Fibroblast of pulmonary artery (primary cell): ENCODE measurements at places on chromosomes 2 and 18.

DNA sequence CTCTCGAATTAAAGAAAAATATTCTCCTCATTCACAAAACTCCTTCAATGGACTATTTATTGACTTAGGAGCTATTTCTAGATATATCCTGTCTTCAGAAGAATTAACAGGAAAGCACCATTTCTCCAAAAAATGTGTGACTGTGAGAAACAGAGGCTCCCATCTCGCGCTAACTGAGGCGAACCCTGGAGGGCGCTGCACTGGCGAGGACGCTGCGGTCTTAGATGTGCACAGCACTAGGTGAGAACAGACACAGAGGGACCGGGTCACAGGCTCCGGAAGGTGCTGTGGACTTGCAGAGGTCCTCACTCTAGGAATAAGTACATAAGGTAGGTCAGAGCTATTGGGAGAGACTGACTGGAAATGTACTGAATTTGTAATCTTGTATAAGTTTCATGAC lies 229.7 kb upstream of the SLC35G4 start:
- no peak for DNase-seq

DNA sequence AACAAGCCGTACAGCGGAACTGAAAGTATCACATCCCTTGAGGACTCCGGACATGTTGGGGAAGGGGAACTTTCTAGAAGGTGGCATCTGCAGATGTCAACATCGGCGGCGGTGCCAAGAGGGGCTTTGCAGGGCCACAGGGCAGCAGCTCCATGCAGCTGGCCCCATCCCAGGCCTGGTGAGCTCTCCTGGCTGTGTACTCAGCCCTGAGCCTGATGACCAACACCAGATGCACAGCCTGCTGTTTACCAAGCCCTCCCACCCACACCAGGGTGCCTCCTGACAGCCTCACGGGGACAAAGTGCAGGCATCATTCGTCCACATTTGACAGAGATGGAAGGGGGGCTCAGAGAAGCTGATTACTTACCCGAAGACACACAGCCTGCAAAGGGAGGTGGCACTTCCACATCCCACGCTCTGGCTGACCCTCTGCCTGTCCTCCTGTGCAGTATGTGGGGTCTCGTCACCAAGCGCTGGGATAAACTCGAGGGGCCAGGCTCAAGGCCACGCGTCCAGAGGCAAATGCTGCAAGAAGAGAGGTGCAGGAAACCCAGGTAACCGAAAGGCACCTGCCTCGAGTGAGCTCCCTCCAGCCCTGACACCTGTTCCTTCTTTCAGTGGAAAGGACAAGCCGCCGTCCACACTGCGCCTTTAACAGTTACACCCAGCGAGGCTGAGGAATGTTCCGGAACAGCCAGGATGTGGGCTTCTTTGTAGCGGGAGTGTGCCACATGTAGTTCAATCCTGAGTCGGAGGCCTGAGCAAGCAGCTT lies 69.0 kb upstream of the ASAP2 start:
- no peak for DNase-seq

- DNase-seq: peak; percentile 78
Observed at GRCh38 chr2:43224131-43224570, 2.3 kb downstream of the ZFP36L2 start.

GRCh38 chr2:160367887-160368286 lies 125.7 kb downstream of the RBMS1 start:
- DNase-seq: peak; percentile 95

DNA sequence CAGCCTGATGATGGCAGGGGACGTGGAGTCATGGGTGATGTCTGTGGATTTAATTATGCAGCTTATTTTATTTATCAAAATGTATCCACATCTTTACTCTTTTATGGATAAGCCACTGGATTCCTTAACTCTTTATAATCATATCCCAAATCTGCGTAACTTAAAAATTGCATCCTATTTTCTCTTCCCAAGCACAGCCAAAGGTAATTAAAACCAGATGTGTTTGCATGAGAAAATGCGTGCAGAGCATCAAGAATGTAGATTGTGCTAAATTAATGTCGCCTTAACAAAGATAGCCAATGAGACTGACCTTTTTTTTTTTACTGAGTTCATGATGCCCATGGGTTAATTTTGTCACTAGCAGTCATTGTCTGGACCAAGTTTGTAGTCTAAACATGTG lies 10.0 kb downstream of the SH3RF3 start:
- no peak for DNase-seq

DNA sequence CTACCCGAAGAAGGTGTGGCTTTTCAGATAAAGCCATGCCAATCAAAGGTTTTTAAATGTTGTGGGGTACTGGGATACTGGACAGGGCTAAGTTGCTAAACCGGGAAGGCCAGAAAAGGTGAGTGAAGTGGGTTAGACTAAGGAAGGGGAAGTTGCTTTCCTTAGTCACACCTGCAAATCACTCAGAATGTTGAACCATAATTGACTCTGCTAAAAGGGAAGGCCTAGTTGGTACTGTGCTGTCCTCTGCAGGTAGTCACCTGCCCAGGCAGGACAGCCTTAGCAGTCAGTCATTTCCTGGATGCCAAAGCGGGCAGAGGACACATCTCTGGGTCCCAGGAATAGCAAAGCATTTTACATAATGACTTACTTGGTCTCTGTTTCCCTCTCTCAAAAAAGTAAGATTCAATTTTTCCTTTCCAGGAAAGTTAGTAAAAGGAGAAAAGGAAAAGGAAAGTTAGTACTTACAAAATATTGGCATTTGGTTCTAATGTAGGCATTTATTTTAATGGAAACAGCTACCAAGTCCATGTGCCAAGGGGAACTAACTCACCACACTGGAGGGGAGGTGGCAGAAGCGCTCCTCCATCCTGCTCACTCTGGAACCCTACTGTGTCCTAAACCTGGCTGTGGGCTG lies 60.3 kb downstream of the RFTN2 start:
- DNase-seq: no peak

DNA sequence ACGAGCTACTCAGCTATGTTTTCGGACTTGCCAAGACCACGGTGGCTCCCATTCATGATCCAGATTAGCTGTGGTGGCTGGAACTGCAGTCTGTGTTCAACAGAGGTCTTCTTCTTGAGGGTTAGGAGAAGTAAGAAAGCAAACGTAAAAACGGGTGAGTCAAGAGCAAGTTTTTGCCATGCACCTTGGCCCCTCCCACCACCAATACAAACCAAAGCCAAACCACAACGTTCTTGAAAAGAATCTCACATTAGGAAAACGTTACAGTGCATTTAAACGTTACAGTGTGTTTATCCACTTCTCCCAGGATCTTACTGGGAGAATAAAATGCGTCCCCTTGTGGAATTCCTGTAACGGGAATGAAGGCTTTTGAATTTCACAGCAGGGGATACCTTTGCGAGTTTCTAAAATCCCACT lies 725 bp downstream of the FBXO48 start:
- DNase-seq: peak; percentile 61

GRCh38 chr2:75627902-75628504 lies 18.6 kb upstream of the MRPL19 start:
- peak; percentile 86 for DNase-seq

DNA sequence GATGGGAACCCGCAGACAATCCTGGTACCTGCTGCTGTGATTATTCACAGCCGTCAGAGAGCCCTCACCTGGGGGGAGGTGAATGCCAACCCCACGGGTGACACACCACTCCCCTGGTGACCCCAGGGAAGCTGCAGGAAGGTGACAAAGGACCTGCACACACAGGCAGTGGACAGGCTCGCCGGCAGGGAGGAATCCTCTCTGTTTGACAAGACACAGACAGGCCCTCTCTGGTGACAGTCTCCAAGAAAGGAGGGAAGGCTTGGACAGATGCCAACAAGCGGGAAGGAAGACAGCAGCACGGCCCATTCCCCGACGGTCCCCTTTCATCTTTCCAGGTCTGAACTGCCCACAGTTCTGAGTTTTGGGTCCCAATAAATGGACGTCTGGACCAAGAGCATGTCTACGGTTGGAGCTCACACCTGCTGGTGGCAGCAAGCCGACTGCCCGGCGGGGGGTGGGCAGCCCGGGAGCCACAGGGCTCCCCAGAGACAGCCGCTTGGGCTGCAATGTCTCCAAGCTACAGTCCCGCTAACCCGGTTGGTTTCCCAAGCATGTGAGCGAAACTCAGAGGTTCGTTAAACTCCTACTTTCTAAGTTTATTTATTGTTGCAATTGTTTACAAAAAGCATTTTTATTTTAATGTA lies 31.8 kb downstream of the HDAC4 start:
- DNase-seq: no peak

DNA sequence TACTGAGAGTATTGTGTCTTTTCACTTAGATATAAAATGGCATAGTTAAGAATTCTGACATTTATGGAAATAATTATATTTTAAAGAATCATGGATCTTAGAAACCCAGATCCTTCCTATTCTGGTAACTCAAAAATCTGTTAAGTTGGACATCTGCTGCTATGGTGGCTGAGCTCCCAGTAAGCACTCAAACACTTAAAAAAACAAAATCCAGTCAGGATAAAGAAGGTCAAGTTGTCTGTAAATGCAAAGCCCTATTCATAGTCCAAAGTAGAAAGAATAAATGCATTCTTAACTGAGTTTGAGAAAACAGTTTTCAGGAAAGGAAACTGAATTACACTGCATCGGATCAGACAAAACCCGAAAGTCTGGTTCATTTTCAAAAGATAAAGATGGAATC lies 35.6 kb downstream of the EIF2AK3 start:
- no peak for DNase-seq

GRCh38 chr2:11387843-11388242 lies 43.4 kb upstream of the ROCK2 start:
- DNase-seq: no peak

- DNase-seq: peak; percentile 0
Observed at GRCh38 chr2:153477636-153478288, 800 bp downstream of the RPRM start.

DNA sequence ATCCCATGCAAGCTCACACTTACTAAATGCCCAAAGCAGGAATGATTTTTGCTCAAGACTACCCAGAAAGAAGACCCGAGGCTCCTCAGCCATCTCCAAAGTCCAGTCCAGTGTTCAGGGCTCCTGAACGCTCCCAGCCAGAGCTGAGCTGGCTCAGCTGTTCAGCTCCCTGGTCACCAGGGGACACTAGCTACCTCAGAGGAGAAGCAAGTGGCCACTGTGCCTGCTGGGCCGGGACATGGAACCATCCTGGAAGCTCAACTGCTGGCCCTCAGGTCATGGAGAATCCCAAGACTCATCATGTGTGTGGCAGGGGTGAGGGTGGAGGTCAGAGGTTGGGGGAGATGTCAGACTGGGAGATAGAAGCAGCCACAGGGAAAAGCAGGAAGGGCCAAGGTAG lies 89.0 kb downstream of the GALNT14 start:
- no peak for DNase-seq

GRCh38 chr2:91839904-91840868 lies 3031.0 kb upstream of the TEKT4 start:
- DNase-seq: no peak

GRCh38 chr2:71157124-71157793 lies 26.8 kb downstream of the MPHOSPH10 start:
- DNase-seq: peak; percentile 27

DNA sequence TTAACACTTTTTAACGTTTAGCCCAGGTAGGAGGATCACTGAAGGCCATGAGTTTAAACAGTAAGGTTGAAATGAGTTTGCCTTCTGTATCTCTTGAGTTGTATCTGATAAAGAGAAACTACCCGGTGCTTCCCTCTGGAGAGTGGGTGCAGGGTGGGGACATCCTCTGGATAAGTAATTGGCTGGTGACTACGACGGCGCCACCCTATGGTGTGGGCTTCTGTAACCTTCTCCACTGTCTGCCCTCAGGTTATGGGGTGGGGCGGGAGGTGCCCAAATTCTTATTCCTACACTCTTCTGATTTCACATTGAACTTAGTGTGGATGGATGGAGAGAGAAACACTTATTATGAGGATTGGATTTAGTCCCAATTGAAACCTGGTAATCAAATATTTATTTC lies 68.8 kb downstream of the LDLRAD4 start:
- DNase-seq: no peak

DNA sequence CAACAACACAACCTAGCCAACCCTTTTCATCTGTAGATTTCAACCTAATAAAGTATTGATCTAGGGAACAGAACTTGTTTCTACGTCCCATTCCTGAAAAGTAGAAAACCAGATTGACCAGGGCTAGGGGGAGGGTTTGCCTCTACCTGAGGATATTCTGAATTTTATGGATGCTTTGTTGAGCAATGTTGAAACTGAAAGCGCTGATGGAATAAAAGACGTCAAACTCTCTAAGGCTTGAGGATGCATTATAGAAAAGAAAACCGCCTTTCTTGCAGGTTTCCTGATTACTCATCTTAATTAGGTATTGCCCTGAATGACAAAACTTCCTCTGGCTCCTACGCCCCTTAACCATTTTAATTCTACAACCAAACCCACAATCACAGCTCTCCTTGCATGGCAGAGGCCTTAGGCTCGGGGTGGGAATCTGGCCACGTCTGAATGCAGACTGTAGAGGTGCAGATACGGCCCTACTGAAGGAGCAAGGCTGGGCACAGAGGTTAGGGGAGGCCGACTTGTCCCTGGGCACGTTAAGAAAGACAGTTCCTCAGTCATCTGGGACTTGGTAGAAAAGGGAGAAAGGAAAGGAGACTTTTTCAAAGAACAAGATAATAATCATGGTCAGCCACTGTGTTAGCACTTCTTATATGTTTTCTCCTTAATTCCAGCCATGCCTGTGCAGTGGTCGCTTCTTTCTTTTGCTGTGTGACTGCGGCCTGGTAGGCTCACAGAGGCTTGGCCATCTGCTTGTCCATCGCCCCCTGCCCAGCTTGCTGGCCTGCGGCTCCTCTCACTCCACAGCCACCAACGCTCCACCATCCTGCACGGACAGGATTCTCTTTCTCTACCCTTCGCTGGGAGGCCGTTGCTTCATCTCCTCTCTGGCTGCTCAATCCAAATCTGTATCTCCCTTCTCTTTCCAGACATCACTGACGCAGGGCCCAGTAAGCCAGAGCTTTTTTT lies 209.5 kb downstream of the VAPA start:
- no peak for DNase-seq
